ENCODE measurements at places on chromosomes 2 and 18.

DNA sequence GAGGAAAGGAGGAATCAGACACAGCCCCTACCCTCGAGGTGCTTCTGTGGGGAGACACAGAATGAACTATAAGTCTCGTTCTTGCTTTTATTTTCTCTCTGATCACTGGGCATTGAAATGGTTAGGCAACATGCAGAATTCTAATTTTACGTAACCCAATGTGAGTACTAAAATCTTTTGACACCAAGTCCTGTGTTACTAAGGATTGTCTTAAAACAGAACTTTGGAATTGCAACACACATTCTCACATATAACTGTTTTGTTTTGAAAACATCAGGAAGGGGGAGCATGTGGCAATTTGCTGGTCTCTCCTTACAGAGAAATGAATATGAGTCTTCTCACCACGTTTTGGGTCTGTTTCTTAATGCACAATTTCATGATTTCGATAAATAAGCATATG lies 23.6 kb upstream of the SULT1C4 start:
- DNase-seq = no peak

DNA sequence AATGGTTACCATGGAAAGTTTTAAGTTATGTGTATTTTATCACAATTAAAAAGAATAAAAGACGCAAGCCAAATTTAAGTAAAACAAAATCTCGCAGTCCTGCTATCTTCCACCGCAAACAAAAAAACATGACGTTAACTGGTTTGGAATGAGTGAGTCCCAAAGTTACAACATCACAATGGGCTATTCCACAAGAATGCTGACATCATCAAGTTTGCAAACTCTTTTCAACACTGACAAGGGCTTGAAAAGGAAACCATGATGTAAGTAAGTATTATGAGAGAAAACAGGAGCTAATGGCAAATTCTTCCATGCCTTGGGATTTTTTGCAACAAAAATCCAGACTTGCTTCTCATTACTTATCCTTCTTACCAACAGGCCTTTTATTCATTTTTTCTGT lies 31.1 kb downstream of the SIGLEC15 start:
- DNase-seq = no peak

DNA sequence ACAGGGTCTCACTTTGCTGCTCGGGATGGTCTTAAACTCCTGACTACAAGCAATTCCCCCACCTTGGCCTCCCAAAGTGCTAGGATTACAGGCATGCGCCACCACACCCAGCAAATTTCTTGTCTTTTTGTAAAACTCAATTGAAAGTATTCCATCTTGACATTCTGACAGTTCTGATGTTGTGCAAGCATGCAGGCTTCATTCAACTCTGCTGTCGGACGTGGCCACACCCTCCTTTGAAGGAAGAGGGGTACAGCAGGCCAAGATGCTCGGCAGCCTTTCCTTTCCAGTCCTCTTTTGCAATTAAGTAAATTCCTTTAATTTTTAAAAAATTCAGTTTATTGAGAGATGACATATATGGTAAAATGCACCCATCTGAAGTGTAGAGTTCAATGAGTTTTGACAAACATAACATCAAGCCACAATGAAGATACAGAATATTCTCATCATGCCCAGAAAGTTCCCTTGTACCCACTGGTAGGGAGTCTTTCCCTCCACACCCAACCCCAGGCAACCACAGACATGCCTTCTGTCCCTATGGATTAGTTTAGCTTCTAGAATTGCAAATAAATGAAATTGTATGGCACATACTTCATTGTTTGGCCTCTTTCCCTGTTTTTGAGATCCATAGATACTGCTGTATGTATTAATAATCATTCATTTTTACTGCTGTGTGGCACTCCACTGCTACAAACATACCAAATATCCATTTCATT lies 33.1 kb downstream of the TUBB6 start:
- DNase-seq = no peak

- no peak for DNase-seq
Measured at GRCh38 chr2:141630407-141630930, 500.3 kb downstream of the LRP1B start.

GRCh38 chr18:22047485-22047884 lies 121.9 kb upstream of the GATA6 start:
- DNase-seq = no peak

DNA sequence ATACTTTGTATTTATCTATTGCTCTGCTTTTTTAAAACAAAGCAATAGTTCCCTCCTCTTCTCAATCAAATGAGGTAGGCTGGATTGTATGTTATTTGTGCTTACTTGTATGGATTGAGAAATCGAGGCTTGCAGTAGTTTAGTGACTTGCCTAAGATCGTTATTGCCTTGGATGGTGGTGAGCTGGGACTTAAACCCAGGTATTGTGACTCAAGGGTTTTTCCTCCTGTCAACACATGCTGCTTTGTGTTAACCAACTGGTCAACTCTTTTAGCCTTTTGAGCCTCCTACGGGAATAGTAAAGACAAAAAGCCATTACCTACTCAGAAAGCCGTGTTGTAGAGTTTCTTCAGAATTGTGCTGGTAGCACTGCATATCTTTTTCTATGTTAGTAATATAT lies 95.2 kb upstream of the THUMPD2 start:
- no peak for DNase-seq

- no peak for DNase-seq
Measured at GRCh38 chr2:42834161-42834560, 41.8 kb upstream of the HAAO start.

DNA sequence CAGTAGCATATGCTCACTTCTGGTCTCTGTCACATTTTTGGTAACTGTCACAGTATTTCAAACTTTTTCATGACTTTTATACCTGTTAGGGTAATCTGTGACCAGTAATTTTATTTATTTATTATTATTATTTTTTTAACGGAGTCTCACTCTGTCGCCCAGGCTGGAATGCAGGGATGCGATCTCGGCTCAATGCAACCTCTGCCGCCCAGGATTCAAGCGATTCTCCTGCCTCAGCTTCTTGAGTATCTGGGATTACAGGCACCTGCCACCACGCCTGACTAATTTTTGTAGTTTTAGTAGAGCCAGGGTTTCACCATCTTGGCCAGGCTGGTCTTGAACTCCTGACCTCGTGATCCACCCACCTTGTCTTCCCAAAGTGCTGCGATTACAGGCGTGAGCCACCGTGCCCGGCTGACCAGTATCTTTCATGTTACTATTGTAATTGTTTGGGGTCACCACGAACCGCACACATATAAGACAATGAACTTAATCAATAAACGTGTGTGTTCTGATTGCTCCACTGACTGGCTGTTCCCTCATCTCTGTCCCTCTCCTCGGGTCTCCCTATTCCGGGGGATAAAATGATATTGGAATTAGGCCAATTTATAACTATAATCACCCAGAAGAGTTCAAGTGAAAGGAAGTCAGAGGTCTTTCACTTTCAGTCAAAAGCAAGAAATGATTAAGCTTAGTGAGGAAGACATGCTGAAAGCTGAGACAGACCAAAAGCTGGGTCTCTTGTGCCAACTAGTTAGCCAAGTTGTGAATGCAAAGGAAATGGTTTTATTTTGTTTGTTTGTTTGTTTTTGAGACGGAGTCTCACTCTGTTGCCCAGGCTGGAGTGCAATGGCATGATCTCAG lies 22.9 kb downstream of the TGIF1 start:
- no peak for DNase-seq

GRCh38 chr2:170264865-170265264 lies 86.9 kb downstream of the MYO3B start:
- no peak for DNase-seq

- no peak for DNase-seq
Measured at GRCh38 chr2:187684174-187684573, 129.9 kb upstream of the TFPI start.

DNA sequence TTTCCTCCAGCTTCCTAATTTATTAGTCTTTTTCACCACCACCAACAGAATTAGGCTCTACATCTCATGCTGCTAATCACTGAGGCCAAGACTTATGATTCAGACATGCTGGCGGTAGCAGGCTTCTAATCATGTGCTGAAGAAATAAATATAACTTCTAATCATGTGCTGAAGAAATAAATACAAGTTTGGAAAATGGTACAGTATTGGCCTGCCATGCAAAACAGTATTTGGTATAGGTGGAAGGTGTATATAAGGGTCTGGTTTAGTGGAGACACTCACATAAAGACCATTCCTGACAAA lies 240.7 kb downstream of the TGIF1 start:
- DNase-seq = no peak

- DNase-seq = no peak
Measured at GRCh38 chr2:96447726-96448125, 57.4 kb downstream of the NEURL3 start.

- no peak for DNase-seq
Measured at GRCh38 chr18:35489913-35490490, 7.8 kb downstream of the INO80C start.

DNA sequence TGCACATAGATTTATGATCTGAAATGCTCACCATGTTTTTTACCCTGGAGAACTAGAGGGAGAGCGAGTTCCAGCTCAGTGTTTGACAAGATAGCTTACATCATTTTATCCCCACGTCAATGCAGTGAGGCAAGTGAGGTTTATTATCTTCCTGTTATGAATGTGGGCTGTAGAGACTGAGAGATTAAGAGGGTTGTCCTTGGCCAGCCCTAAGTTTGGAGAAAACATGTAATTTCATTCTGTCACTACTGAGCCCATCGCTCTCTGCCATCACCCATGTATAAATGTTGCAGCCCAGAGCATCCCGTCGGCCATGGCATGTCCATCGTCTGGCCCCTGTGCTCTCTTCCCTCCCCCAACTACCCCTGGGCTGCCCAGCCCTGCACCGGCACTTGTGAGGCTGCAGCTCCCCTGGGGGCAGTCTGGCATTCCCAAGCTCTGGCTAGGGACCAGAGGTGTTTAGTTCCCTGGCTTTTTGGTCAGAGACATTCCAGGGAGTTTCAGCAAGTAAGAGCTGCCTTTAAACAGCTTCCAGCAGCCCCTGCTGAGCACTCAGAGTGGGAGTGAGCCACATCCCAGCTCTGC lies 136.7 kb downstream of the ANTXR1 start:
- no peak for DNase-seq

- no peak for DNase-seq
Measured at GRCh38 chr2:15448250-15448839, 112.8 kb downstream of the NBAS start.

- no peak for DNase-seq
Measured at GRCh38 chr2:40311026-40311425, 140.9 kb downstream of the SLC8A1 start.

DNA sequence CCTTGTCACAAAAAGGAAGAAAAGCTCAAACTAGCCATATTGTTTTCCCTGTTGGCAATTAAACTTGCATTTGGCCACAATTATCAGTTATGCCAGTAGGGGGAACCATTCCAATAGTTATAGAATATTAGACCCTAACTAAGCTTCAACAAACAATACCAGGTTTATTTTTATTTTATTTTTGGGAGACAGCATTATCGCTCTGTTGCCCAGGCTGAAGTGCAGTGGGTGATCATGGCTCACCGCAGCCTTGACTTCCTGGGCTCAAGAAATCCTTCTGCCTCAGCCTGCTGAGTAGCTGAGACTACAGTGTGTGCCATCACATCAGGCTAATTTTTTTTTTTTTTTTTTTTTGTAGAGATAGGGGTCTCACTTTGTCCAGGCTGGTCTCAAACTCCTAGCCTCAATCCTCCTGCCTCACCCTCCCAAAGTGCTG lies 102.1 kb downstream of the ATAD2B start:
- DNase-seq = peak; percentile 22

DNA sequence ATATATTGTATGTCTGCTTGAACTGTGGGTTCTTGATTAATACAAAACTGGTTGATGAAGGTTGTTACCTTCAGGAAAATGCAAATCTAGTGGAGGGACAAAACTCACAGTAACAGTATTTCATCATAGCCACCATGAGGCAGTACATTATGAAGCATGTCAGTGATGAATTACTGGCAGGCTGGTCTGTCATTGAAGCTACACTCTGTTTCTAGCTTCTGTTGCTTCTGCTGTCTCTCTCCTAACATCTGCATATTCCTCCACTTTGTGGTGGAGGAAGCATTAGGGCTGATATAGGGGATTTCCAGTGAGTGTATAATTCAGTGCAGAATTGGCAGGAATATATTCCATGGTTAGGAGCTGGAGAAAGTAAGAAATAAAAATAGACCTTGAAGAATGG lies 44.2 kb upstream of the RAB6D start:
- no peak for DNase-seq

GRCh38 chr2:40103163-40103562 lies 324.1 kb upstream of the THUMPD2 start:
- no peak for DNase-seq

DNA sequence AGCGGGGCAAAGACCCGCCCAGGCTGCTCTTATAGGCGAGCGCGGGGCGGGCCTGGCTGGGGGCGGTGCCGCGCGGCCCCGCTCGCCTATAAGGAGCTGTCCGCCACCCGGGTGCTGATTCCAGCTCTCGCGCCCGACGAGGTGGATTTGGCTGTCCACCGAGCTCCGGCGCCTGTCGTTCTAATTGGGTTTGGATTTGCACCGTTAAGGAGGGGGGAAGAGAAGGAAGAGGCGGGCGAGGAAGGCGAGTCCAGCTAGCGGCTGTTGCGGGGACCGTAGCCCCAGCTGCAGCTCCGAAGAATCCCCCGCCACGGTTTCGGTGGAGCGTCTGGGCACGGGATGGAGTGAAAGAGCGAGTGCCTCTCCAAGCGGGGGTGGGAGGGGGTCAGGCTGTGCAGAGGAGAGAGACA lies at the start of gene CNTNAP5:
CNTNAP5 (plus strand) TSS at position 117 of the 410 bp plus-strand sequence. CDS start 364 bp downstream, outside the sequence.
- DNase-seq = no peak

- no peak for DNase-seq
Measured at GRCh38 chr18:72543357-72544055, 636 bp downstream of the CBLN2 start.

- DNase-seq = no peak
Measured at GRCh38 chr2:36486521-36487044, 111.4 kb downstream of the FEZ2 start.

DNA sequence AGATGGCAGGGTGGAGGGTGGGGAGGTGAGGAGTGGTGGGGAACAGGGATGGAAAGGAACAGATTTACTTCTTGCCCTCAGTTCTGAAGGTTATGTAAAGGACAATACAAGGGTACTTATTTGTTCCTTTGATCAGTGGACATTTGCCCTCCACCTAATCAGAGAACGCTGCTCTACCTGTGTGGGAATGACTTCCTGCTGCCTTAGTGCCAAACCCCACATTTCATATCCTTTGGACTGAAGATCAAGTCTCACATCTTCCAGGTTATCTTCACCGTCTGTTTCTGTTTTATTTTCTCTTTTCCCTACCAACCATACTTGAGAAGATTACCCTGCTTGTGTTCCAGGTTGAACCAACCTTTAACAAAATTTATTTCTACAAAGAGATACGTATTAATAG lies 8.7 kb upstream of the DPP4 start:
- no peak for DNase-seq
